ENCODE measurements at places on chromosomes 2 and 18. TPM values are rescaled to one million over a fixed set of nuclear protein-coding genes. Genes with fewer than 3 reads are reported as not detected.

CD8B2 gene
- total RNA-seq = 0.07 TPM

TFCP2L1 gene
- total RNA-seq = 107 TPM

UGT1A6 gene
- 19.3 TPM for total RNA-seq

MC5R gene
- not detected for total RNA-seq

MYO5B gene
- 179 TPM for total RNA-seq

FNDC4 gene
- total RNA-seq = 0.64 TPM

BOLL gene
- not detected for total RNA-seq

PLGLB1 gene
- 5.4 TPM for total RNA-seq

KLHL41 gene
- 1.1 TPM for total RNA-seq

ARHGEF4 gene
- 14.0 TPM for total RNA-seq

TP53I3 gene
- total RNA-seq = 66.9 TPM

MORN2 gene
- total RNA-seq = 11.3 TPM

CCDC85A gene
- total RNA-seq = 0.41 TPM

TUBA4A gene
- 69.7 TPM for total RNA-seq

FAM124B gene
- total RNA-seq = 0.55 TPM

FEV gene
- total RNA-seq = 0.63 TPM
